Hair follicular keratinocyte (primary cell): ENCODE measurements at places on chromosomes 11 and 22. TPM values are rescaled to one million over a fixed set of nuclear protein-coding genes. Genes with fewer than 3 reads are reported as not detected.

PLCB3 gene
- total RNA-seq, result 55.4 and 71.7 TPM in 2 replicates

GP1BB gene
- total RNA-seq, result 2.8 and 2.9 TPM in 2 replicates

SPI1 gene
- not detected in 2 replicates for total RNA-seq

TMEM191C gene
- 0.08 and 0.47 TPM in 2 replicates for total RNA-seq

PTDSS2 gene
- total RNA-seq, result 38.2 and 52.8 TPM in 2 replicates

KCNJ5 gene
- total RNA-seq, result 1.1 and 12.3 TPM in 2 replicates

FAM181B gene
- total RNA-seq, result 0.38 and 1.2 TPM in 2 replicates

ANO1 gene
- total RNA-seq, result 27.2 and 28.1 TPM in 2 replicates

PGM2L1 gene
- total RNA-seq, result 1.6 and 1.7 TPM in 2 replicates

MYEOV gene
- total RNA-seq, result not detected in 2 replicates

ST14 gene
- total RNA-seq, result 85.2 and 88.1 TPM in 2 replicates

TRIM49 gene
- not detected in 2 replicates for total RNA-seq

ACTN3 gene
- not detected in 2 replicates for total RNA-seq

MAPK8IP2 gene
- 0.72 and 1.1 TPM in 2 replicates for total RNA-seq

C11orf71 gene
- total RNA-seq, result 1.5 and 3.4 TPM in 2 replicates

OAF gene
- total RNA-seq, result 26.6 and 33.2 TPM in 2 replicates

MUC5AC gene
- not detected in 2 replicates for total RNA-seq

GTF2H1 gene
- total RNA-seq, result 32.3 and 51.3 TPM in 2 replicates

RHOD gene
- 234 and 269 TPM in 2 replicates for total RNA-seq

ASCL2 gene
- 0.78 and 0.87 TPM in 2 replicates for total RNA-seq

PRR33 gene
- not detected in 2 replicates for total RNA-seq

TOMM22 gene
- total RNA-seq, result 57.6 and 109 TPM in 2 replicates

TCN2 gene
- 1.1 and 1.6 TPM in 2 replicates for total RNA-seq

MISFA gene
- total RNA-seq, result not detected in 2 replicates

SESN3 gene
- 9.4 and 11.9 TPM in 2 replicates for total RNA-seq

SOX6 gene
- 0.23 and 0.94 TPM in 2 replicates for total RNA-seq

OR52M1 gene
- total RNA-seq, result not detected in 2 replicates

GLB1L2 gene
- total RNA-seq, result 1.2 and 2.0 TPM in 2 replicates

KCTD17 gene
- total RNA-seq, result 19.0 and 22.7 TPM in 2 replicates

NLRP14 gene
- 0.04 and 0.08 TPM in 2 replicates for total RNA-seq

CAPN5 gene
- 0.57 and 2.0 TPM in 2 replicates for total RNA-seq

OR5P2 gene
- not detected in 2 replicates for total RNA-seq

TRIM6 gene
- total RNA-seq, result 2.7 and 2.8 TPM in 2 replicates

TCF20 gene
- total RNA-seq, result 46.1 and 48.0 TPM in 2 replicates

FBLN1 gene
- total RNA-seq, result 16.6 and 20.0 TPM in 2 replicates

MCAM gene
- 409 and 417 TPM in 2 replicates for total RNA-seq

ANKK1 gene
- 1.1 and 1.6 TPM in 2 replicates for total RNA-seq

TP53AIP1 gene
- total RNA-seq, result 7.3 and 11.9 TPM in 2 replicates

KCNJ1 gene
- total RNA-seq, result 0.08 TPM in 1 of 2 replicates, not detected in the other

ARHGEF12 gene
- total RNA-seq, result 20.6 and 27.8 TPM in 2 replicates

HSPB2 gene
- not detected in 2 replicates for total RNA-seq

AIFM3 gene
- total RNA-seq, result 3.3 and 4.0 TPM in 2 replicates

HEPHL1 gene
- total RNA-seq, result 26.8 and 117 TPM in 2 replicates

SYT13 gene
- total RNA-seq, result not detected in 2 replicates

KCNK7 gene
- total RNA-seq, result 0.23 and 0.57 TPM in 2 replicates
